ENCODE measurements at places on chromosomes 16 and 17. TPM values are rescaled to one million over a fixed set of nuclear protein-coding genes. Genes with fewer than 3 reads are reported as not detected.

The TP53TG3B gene
- total RNA-seq = not detected

The NXN gene
- 30.2 TPM for total RNA-seq

The CHD9NB gene
- 1.0 TPM for total RNA-seq

The KIFC3 gene
- total RNA-seq = 94.7 TPM

The THUMPD1 gene
- 92.0 TPM for total RNA-seq

DNA sequence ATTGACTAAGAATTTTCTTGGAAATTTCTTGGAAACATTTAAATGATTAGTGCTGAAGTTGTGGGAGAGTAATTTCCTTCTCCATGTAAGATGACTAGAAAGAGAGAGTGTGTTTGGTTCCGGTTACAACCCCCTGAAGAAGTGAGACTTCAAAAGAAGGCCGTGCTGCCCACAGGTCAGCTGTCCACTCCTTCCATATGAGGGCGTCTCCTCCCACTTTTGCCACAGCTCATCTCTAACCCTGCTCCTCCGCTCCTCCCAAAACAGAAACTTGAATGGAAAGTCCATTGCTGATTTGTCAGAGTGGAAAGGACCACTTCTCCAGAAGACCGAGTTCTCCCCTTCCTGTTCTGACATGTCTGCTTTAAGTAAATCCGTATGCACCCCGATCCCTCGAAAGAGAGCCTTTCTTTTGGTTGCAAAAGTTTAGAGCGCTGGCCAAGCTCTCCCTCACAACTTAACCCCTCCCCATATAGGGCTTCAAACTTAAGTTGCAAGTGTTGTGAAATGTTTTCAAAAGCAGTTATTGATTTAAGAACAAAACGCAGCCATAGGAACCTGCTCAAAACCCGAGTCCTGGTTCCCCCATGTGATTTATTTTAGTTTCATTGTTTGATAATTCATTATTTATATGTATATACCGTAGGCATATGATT is 129.5 kb downstream of the SOCS1 start:
- DNase-seq = no peak

DNA sequence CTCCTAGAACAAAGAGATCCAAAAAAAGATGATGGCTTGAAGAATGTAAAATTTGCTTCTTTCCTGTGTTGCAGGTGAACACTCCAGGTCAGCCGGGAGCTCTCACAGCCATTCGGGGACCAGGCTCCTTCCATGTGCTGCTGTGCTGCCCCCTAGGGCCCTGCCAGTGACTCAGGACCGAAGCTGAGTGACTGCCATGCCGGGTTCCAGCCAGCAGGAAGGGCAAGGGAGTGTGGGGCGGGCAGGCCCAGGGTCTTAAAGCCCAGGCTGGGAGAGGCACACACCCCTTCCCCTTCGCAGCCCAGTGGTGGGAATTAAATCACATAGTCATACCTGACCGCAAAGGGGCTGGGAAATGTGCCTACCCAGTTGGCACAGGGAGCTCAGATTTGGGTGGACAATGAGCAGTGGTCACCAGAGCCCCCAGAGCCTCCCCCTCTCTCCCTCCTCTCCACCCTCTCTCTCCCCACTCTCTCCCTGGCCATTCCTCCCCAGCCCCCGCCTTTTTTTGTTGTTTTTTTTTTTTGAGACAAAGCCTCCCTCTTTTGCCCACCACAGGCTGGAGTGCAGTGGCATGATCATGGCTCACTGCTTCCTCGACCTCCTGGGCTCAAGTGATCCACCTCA is 11.5 kb downstream of the EPOP start:
- DNase-seq = peak; percentile 7

GRCh38 chr16:24015923-24016322 is 180.1 kb downstream of the PRKCB start:
- no peak for DNase-seq

DNA sequence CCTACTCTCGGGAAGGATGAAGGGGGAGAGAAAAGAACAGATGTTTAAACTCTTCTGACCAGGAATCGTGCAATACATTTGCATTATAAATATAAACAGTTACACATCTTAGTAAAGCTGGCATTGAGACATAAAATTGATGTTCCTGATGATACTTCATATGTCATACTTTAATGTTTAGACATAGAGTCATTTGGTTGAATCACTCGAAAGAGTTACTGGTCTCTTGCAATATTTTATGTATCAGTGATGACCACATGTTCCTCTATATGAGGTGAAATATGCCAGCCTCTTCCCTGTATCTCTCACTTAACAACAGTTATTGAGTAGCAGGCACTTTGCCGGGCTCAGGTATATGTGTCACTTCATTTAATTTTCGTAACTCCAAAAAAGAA is 49.7 kb upstream of the PMFBP1 start:
- no peak for DNase-seq

GRCh38 chr17:83179374-83179773 is 100.0 kb downstream of the METRNL start:
- no peak for DNase-seq

DNA sequence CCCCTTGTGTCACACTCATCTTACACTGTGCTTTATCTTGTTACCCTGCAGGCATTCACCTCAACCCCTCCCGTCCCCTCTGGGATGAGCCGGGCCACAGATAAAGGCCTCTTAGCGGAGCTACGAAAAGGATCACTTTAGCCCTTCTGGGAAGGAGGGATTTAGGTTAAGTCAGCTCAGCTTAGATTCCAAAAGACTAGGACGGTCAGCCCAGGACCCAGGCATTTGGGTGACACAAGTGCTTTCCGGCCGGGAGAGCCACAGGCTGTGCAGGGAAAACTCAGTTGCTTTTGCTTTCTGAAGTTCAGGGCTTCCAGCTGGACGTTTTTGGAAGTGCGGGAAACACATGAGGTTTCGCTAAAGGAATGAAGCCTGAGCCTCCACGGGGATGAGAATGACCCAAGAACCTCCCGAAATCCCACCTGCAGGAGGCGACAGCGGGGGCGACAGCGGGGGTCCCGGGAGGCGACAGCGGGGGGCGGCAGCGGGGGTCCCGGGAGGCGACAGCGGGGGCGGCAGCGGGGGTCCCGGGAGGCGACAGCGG is 11.6 kb upstream of the METRNL start:
- DNase-seq = no peak

DNA sequence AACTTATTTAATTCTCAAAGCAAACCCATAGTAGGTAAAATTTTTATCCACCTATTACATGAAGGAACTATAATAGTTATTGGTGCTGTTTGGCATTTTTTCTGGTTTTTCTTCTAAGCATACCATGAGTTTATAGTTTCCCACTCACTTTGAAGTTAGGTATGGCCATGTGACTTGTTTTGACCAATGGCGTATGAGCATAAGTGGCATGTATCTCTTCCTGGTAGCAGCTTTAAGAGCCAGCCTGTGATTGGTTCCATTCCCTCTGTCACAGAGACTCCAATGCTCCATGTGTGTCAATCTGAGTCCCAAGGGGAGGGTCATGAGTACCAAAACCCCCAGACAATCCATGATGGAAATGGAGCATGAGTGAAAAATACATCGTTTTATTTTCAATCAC is 282.9 kb upstream of the N4BP1 start:
- no peak for DNase-seq

DNA sequence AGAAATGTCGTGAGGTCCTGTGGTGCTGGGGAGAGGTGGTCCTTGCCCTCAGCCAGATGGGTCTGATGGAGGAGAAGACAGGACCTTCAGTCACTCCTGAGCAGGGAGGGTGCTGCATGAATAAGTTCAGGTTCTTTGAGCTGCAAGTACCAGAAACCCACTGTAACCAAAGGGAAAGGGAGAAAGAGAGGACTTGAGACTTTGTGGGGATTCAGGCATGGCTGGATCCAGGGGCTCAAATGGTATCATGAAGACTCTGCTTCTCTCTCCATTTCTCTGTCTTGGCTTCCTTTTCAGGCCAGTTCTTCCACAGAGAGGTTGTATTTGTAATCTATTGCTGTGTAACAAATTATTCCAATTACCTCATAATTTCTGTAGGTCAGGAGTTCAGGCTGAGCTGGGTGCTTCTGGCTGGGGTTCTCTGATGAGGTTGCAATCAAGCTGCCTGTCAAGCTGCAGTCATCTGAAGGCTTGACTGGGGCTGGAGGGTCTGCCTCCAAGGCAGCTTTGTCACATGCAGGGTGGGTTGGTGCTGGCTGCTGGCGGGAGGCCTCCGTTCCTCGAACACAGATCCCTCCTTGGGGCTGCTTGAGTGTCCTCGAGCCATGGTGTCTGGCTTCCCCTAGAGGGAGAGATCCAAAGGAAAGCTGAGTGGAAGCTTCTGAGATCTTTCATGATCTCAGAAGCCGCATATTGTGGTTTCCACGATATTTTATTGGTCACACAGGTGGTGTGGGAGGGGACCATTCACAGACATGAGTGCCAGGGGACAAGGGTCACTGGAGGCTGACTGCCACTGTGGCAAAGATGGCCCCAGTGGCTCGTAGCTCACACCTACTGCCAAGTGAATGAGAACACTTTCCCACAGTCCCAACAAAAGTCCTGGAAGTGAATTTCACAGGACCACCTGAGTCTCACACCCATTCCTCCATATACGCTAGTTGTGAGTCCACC is 5.9 kb upstream of the ADCY7 start:
- DNase-seq = no peak

DNA sequence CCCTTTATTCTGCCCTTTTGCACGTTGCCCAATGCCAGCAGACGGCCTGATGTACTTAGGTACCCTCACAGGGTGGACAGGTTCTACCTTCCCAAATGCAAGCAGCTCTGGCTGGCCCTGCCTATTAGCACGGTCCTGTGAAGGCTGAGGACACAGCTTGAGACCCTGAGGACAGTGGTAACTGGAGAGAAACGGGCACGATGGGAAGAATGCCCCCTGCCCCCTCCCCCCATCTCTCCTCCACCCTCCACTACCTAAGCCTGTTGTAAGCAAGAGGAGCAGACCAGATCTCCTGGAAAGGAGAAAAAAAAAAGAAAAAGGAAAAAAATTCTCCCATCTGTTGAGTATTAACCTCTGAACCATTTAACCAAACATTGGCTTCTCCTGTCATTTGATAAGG is 34.1 kb downstream of the MEOX1 start:
- no peak for DNase-seq

GRCh38 chr17:16437083-16437482 is 21.7 kb downstream of the TRPV2 start:
- no peak for DNase-seq

DNA sequence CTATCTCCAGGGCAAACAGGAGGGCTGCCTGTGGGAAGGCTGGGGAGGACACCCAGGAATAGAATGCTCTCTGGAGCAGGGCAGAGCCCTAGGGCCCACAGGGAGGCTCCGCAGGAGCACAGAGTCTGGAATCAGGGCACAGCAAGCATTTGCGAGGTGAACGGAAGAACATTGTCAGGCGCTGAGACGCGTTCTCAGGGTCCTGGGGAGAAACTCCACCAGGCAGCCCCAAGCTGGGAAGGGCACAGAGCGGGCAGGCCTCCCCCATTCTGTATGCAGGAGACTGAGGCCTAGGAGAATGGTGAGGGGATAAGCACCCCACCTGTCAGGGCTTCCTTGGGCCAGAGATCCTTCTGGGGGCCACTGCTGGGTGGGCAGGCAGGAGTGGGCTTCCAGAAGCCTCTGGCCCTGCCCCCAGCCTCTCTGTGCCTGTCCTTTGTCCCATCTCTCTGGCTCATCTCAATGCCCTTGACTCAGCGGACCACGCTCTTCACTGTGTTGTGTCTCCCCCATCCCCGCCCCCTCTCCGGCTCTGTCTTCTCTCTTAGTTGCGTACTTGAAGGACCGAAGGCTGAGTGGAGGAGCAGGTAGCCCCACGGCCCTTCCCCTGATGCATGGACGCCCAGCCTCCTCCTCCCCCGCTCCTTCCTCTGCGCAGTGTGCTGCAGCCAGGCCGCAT is 5.1 kb upstream of the SETD6 start:
- DNase-seq = no peak

- no peak for DNase-seq
Observed at GRCh38 chr16:84448444-84448843, 56.0 kb downstream of the MEAK7 start.

GRCh38 chr16:31507929-31508705 is at the start of gene RUSF1:
Gene RUSF1 (minus strand): TSS chr16:31508391. CDS start chr16:31508373, 18 bp downstream.
- peak; percentile 32 for DNase-seq

DNA sequence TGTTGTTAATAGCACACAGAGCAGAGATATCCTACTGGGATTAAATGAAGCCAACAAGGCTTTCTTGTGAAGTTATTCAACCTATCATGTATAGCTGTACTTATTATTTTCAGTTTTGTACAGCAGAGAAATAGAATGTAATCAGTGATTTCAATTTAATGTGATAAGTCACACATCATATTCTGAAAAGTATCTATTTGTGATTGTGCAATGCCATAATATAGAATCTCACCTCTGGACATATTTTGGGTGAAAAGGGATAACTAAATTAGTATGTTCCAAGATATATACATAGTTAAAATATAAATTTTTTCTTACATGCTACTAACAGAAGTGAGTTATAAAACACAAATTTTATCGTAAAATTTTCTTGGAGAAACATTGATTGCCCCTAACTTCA is 544.3 kb upstream of the KIF2B start:
- DNase-seq = no peak

GRCh38 chr17:27756467-27757371 is 43.6 kb downstream of the NOS2 start:
- no peak for DNase-seq

GRCh38 chr17:66690166-66690565 is 144.8 kb upstream of the CACNG5 start:
- no peak for DNase-seq

DNA sequence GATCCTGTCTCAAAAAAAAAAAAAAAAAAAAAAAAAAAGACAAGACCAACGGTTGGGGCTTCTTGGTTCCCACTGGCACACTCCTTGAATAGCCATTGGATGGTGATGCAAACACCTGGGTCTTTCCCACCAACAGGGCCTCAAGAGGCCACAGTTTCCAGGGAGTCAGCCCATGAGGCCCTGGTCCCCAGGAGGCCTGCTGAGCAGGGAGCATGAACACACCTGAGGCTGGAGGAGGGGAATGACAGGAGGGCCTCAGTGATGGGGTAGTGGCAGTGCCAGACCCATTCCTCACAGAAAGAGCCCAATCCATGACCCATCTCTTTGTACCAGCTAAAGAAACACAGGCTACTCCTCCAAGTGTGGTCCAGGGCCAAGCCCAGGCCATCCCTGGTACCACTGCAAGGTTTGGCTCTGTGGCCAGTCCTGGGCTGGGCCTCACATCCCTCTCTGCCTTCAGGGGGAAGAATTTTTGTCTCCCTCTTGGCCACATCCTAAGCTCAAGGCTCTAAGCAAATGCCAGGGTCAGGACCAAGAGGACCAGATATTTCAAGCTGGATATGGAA is 13.9 kb downstream of the ARL2BP start:
- no peak for DNase-seq

DNA sequence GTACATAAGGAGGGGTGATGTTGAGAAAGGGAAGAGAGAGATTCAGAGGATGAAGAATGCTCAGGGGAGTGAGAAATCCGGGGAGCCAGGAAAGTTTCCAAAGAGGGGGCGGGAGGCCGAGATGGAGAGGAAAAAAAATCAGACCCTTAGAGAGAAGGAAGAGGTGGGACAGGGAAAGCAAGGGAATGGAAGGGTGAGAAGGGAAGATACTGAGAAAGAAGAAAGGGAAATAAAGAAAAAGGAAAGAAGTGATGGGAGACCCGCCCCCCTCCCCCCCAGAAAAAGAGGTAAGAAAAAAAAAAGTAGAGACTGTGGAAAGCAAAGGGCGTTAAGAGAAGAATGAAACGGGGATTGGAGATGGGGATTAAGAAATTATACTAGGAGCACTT is 507 bp downstream of the DYNLRB2 start:
- DNase-seq = no peak

GRCh38 chr16:68764862-68765261 is 27.8 kb downstream of the CDH1 start:
- no peak for DNase-seq
